EL (cell line): ENCODE measurements at places on chromosomes 6 and 20.

DNA sequence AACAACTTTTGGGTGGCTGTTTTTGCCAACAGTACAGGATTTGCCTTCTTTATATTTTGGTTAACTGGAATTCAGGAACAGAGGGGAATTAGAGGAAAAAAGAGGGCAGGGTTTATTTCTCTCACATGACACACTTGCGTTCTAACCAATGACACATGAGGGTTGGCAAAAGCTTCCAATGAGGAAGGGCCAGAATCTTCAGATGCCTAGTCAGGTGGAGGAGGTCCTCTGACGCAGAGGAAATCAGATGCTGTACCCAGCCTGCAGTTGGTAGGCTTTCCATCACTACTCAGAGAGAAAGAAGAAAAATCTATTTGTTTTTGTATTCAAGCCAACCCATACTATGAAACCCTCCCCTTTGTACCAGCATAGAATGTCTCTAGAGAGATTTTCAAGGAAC lies 20.8 kb downstream of the TM9SF4 start:
- DNase-seq = no peak

DNA sequence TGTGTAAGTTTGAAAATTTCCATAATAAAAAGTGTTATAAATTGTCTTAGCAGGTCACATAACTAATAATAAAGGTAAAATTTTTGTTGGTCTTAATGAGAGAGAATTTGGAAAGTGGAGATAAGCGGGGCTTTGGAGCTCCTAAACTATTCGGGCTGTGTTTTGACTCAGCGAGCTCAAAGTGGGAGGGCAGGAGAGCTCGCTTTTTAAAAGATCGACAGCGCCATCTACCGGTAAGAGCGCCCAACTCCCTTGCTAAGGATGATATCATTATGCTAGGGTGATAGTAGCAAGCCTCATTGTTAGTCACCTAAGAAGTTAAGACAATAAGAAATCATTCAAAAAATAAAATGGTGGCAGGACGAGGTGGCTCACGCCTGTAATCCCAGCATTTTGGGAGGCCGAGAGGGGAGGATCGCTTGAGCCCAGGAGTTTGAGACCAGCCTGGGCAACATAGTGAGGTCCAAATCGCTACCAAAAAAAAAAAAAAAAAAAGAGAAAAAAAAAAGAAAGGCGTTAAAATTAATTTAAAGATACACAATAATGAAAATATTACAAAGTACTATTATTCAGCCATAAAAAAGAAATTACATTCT lies 24.8 kb downstream of the C6orf15 start:
- peak; percentile 87 for DNase-seq

DNA sequence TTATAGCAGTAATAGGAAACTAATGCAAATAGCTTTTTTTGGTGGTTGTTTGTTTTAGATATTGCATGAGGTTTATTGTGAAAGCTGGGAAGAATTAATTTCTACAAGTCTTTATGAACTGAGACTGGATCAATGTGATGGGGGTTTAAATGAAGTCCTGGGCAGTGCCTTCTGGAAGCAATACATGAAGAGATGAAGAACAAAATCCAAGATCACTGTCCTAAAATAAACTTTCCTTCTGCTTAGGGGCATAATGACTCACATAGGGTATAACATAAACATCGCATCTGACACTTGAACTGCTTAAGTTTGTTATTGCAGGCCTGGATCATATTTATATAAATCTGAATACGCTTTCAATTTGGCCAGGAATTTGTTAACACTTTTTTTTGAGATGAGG lies 20.9 kb upstream of the SHLD1 start:
- DNase-seq = peak; percentile 42

DNA sequence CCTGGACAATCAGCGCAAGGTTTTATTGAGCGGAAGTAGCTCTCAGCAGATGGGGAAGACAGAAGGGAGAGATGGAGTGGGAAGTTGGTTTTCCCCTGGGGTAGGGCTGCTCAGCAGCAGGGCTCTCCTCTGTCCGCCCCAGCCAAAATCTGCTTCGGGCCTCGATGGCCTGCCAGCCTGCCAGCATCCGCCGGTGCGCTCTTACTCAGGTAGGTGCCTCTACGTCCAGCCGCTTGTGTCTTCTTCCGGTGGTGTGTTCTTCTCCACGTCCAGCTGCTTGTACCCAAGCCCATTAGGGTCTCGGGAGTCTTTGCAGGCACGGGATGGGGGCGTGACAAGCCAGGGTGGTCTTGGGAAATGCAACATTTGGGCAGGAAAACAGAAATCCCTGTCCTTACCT lies 1340.0 kb upstream of the MAP3K7 start:
- DNase-seq = no peak

- peak; percentile 49 for DNase-seq
Observed at GRCh38 chr6:167827583-167828324, 1.0 kb downstream of the AFDN start.

GRCh38 chr20:31490752-31491151 lies 15.7 kb downstream of the REM1 start:
- DNase-seq = no peak

GRCh38 chr6:106253172-106253571 lies 72.4 kb downstream of the ATG5 start:
- peak; percentile 93 for DNase-seq

DNA sequence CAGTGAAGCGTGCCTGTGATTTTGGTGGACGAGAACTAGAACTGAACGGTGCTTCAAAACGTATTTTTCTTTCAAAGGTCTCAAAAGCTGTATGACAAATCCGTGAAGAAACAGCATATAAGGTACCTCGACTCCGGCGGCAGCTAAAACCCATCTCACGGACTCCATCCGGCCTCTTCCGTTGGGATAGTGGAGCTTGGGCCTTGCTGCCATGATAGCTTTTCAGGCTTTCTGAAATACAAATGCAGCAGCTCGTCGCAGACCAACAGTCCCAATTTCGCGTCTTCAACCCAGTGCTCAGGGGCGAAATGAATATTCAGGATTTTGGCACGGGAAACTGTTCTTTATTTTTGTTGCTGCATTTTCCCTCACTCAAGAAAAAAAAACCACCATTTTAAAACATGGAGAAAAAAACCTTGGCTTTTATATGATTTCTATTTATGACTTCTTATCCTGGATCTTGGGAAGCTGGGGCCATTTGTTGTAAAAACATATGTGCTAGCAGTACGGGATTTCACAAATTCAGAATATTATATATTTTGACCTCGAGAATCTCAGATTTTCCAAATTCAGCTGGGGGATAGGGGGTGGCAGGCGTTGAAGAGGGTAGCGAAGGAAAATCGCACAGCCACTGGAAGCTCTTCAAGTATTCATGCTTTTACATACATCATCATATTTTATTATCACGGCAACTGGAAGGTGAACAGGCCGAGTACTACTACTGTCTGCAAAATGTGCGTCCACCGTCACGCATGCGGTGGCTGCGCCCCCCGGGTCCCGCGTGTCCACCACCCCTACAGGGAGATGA lies 849 bp downstream of the GSTA4 start:
- peak; percentile 73 for DNase-seq

DNA sequence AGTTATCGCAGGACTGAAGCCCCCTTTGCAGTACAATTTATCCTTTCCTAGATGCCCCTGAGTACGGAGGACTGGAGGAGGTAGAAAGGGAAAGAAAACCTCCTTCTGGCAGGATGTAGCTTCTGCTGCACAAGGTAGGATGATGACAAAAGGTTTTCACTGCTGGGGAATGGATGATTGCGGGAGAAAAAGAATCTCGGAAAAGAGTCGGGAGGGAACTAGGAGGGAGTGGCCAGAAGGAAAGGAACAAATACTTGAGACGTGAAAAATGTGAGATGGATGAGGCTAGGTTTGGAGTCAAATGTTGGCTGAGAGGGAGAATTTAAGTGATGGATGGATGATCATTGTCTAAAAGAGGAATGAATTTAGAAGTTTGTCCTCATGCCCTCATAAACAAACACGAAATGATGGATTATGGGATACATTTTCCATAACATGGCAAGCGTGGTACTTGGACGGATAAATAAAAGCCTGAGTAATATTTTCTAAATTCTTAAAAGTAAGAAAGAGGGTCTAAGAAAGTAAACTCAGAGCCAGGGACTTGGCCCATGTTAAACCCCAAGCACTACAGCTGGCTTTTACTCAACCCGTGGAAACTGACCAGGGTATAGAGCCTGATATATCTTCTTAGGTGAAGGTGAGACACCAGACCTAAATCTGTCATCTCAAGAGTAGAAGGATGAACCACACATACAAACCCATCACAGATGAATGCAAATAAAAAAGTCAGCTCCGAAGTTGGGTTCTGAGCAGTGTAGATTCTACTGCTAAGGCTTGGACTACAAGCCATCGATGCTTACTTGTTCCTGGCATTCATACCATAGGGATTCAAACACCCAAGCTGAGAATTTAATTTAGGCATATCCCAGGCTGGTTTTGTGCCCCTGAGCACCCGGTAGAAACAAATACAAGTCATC lies 72.4 kb downstream of the HFE start:
- DNase-seq = peak; percentile 54

- peak; percentile 87 for DNase-seq
Observed at GRCh38 chr20:47792021-47792618, 6.8 kb upstream of the SULF2 start.

GRCh38 chr6:73109659-73110058 lies 115.6 kb downstream of the KHDC1L start:
- DNase-seq = peak; percentile 21

DNA sequence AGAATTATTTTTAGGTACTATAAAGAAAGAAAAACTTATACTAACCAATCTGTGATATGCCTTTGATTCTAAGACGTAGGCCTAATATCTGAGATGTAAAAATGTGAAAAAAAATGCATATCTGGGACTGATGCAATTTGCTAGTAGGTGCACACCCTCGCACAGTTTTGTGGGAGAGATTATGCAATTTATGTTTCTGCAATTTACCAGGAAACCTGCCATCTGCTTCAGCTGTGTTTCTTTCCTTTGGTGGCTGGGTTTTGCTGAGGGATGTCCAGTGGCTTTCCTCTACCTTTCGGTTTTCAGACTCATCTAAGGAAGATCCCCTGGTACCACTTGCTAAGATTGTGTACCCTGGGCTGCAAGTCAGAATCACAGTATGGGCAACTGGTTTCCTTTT lies 186.9 kb downstream of the ZFP64 start:
- no peak for DNase-seq

DNA sequence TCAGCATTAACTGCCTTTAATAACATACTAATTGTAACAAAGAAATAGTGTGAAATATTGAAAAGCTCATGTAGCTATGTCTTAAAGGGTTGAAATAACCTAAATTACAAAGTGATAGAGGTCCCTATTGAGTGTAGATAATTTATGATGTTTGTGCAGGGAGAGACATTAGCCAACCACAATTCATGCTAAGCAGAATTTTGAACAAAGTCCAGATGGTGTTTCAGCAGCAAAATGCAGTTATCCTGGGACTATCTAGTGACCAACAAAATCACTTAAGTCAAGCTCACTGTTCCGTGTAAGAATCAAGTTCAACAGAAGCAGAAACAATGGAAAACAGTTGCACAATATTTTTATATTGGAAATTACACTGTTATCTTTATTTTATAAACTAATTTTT lies 218.5 kb downstream of the SIM1 start:
- DNase-seq = peak; percentile 23
